Lower lobe of right lung (tissue), 2 donors: ENCODE measurements at places on chromosomes 7 and 10. TPM values are rescaled to one million over a fixed set of nuclear protein-coding genes. Genes with fewer than 3 reads are reported as not detected.
A peak's percentile ranks its signal among the peaks of the same experiment; 100 is the strongest.

EEPD1 gene
- total RNA-seq = 7.9 TPM

ASB10 gene
- total RNA-seq = not detected

BMS1 gene
- total RNA-seq = 12.5 TPM

SLC18A3 gene
- not detected for total RNA-seq

DNA sequence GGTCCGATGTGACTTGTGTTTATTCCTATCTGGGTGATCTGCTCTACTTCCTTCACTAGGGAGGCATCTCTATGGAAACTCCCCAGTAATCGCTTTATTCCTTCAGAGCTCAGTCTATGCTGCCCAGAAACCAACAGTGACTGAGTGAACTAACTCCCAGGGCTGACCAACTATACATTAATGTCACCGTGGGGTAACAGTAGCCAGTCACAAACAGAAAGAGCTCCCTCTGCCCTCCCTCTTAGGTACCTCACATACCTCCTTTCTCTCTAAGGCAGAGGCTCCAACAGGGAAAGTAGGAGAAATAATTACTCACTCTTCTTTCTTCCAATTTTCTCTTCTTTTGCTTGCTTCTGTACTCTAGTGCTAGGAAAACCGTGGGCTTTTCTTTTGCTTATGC lies 855.0 kb downstream of the REEP3 start:
- no peaks in the 10 kb centered on the region for H3K27me3 ChIP-seq
- no peaks in the 10 kb centered on the region for H3K4me1 ChIP-seq
- no peak overlapping the region for H3K27ac ChIP-seq
- no peak overlapping the region for H3K4me3 ChIP-seq
- no peak for DNase-seq

- H3K36me3 ChIP-seq = no peaks in the 10 kb centered on the region
- H3K27me3 ChIP-seq = no peaks in the 10 kb centered on the region
- H3K4me3 ChIP-seq = no peak overlapping the region
- H3K27ac ChIP-seq = no peak overlapping the region
These were observed 72.9 kb downstream of the NPY start for GRCh38 chr7:24356718-24357386.

- no peaks in the 10 kb centered on the region for H3K27me3 ChIP-seq
- no peak overlapping the region for H3K4me3 ChIP-seq
- no peak overlapping the region for H3K27ac ChIP-seq
- H3K4me1 ChIP-seq = peaks cover 7% of the 10 kb centered on the region
- no peak for DNase-seq
These were observed 16.7 kb downstream of the PPP1R3C start for GRCh38 chr10:91616137-91616536.

DNA sequence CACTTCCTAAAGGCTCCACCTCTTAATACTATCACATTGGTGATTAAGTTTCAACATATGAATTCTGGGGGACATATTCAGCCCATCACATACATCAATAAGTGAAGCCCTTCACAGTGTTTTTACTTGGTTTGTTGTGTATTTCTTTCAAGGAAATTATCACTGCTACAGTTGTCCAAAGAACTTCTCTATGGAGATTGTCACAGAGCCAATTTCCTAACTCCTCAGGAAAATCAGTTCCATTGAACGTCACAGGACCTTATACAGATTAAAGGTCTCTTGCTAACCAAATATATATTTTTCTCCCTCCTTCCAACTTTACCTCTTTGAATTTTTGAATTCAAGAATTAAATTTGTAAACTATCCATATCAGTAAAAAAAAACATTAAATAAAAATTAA lies 114.3 kb downstream of the LRRN3 start:
- no peak overlapping the region for H3K27ac ChIP-seq
- H3K27me3 ChIP-seq = no peaks in the 10 kb centered on the region
- H3K4me3 ChIP-seq = no peak overlapping the region
- DNase-seq = no peak

DNA sequence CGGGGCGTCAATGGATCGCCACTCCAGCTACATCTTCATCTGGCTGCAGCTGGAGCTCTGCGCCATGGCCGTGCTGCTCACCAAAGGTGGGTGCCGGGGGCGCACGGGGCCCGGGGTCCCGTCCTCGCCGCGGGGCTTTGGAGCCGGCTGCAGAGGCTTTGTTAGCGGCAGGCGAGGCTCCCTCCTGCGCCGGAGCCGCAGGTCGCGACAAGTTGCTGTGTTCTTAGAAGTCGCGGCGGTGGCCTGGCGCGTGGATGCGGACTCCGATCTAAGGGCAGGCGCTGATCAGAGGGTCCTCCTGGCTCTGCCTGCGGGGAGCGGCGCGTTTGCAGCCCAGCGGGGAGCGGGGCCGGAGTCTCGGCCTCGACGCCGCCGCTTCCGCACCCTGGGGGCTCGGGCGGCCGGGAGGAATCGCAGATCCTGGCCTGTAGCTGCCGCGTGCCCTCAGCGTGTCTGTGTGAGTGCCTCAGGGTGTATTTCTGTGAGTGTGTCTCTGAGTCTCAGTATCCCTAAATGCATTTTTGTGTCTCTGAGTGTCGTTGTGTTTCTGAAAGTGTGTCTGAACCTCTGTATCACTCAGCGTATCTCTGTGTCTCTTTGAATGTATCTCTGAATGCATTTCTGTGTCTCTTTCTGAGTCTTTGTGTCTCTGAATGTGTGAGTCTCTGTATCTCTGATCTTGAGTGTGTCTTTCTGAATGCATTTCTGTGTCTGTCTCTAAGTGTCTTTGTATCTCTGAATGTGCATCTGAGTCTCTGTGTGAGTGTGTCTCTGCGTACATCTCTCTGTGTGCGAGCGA lies 766 bp downstream of the BAMBI start:
- peak overlapping the region; percentile 86 for H3K4me3 ChIP-seq
- H3K27ac ChIP-seq = peak overlapping the region; percentile 78
- DNase-seq = peak; percentile 68

GRCh38 chr7:135537905-135538304 lies 19.8 kb upstream of the NUP205 start:
- H3K36me3 ChIP-seq = no peaks in the 10 kb centered on the region
- H3K4me3 ChIP-seq = no peak overlapping the region
- no peaks in the 10 kb centered on the region for H3K4me1 ChIP-seq
- H3K27ac ChIP-seq = no peak overlapping the region
- no peak for DNase-seq
- H3K27me3 ChIP-seq = no peaks in the 10 kb centered on the region

DNA sequence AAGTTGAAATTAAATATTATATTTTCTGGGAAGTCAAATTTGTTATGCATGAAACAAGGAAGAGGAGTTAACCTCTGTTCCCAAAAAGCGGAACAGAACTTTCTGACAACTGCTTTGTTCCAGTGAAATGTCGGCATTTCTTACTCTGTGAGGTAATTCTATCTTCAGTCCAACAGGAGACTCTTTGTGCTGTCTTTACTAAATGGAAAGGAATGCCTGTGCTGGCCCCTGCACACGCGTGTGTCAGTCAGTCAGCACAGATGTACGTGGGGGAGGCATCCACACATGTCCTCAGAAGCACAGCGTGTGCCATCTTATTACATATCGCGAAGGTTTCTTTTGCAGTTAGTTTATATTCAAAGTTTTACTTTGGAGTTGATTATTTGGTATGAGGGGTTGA lies 37.5 kb downstream of the NET1 start:
- no peaks in the 10 kb centered on the region for H3K27me3 ChIP-seq
- H3K4me1 ChIP-seq = peaks cover 15% of the 10 kb centered on the region
- peak overlapping the region; percentile 56 for H3K4me3 ChIP-seq
- peak overlapping the region; percentile 74 for H3K27ac ChIP-seq

DNA sequence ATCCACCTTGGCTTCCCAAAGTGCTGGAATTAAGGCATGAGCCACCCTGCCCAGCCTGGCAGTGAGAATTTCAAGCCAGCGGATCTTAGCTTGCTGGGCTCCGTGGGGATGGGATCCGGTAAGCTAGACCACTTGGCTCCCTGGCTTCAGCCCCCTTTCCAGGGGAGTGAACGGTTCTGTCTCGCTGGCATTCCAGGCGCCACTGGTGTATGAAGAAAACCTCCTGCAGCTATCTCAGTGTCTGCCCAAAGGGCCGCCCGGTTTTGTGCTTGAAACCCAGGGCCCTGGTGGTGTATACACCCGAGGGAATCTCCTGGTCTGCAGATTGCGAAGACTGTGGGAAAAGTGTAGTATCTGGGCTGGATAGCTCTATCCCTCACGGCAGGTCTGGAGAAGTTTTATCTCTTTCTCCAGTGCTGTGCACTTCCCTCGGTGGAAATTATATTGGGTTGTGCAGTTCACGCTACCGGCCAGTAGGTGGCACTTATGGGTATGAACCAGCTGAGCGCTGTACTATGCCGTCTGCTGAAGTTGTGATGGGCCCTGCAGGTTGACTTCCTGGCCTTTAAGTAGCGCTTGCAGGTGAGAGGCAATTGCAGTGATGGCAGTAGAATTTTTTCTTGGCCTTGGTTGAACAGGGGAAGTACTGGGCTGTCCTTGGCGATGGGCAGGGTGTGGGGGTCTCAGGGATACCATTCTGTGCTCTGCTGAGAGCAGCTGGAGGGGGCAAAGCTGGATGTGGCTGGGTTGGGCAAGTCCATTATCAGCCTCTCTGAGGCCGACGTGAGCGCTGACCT lies 138.0 kb upstream of the MTPN start:
- no peak overlapping the region for H3K27ac ChIP-seq
- no peaks in the 10 kb centered on the region for H3K36me3 ChIP-seq
- H3K4me3 ChIP-seq = no peak overlapping the region
- H3K4me1 ChIP-seq = no peaks in the 10 kb centered on the region
- DNase-seq = no peak
- H3K27me3 ChIP-seq = no peaks in the 10 kb centered on the region

GRCh38 chr10:75662715-75663114 lies 231.3 kb downstream of the LRMDA start:
- no peaks in the 10 kb centered on the region for H3K27me3 ChIP-seq
- H3K36me3 ChIP-seq = no peaks in the 10 kb centered on the region
- H3K4me1 ChIP-seq = peaks cover 21% of the 10 kb centered on the region
- H3K27ac ChIP-seq = no peak overlapping the region
- no peak overlapping the region for H3K4me3 ChIP-seq

DNA sequence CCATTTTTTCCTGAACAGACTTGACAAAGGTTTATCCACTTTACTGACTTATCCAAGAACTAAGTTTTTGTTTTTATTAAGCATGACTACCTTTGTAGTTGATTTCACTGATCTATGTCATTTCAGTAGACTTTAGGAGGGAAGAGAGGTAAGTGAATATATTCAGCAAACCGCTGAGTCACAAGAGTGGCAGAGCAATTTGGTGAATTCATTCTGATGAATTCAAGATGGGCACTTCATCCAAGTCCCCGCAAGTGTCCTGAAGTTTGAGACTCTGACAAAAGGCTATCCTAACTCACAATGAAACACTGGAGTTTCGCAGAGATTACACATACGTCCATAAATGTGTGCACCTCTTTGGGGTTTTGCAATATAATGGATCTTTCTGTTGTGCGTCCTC lies 102.3 kb upstream of the RHEB start:
- H3K27me3 ChIP-seq = no peaks in the 10 kb centered on the region
- H3K4me3 ChIP-seq = no peak overlapping the region
- H3K4me1 ChIP-seq = no peaks in the 10 kb centered on the region
- H3K27ac ChIP-seq = no peak overlapping the region
- H3K36me3 ChIP-seq = no peaks in the 10 kb centered on the region

DNA sequence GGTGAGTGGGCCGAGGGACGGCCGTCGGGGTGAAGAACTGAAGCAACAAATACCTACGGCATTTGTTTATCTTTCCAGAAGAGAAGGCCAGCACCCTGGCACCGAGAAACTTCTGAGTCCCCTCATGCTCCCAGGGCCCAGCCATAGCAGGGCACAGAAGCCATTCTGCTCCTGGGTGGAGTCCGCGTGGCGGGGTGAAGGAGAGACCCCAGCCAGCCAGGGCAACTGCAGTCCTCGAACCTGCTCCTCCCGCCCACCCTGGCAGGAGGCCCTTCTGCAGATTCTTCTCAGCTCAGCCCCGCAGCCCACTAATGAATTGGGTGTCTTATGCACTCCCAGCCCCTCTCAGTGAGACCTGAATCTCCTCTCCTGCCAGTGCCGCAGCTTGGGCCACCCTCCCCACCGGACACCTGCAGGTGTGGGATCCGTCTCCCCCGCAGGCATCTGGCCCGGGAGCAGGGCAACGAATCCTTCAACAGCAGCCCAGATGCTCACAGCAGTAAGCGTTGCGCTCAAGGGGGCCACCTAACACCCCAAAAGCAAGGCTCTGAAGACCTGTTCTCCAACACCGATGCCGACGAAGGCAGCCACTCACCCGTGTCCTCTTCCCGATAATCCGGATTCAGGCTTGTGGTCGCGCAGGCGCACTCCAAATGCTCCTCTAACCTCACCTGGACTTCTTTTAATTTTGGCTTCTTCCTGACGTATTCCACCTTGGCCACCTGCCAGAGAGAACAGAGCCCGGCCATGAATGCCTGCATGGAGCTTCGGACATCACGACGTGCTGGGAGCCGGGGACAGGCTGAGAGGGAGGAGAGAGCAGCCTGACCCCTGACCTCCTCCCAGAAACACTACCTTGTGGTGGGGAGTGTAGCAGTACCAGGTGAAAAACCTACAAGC lies 18.9 kb downstream of the PDGFA start:
- no peak overlapping the region for H3K27ac ChIP-seq
- peak; percentile 40 for DNase-seq

GRCh38 chr10:11864727-11865126 lies 41.6 kb downstream of the PROSER2 start:
- H3K4me3 ChIP-seq = no peak overlapping the region
- peaks cover 49% of the 10 kb centered on the region for H3K36me3 ChIP-seq
- DNase-seq = no peak
- H3K27ac ChIP-seq = no peak overlapping the region
- H3K4me1 ChIP-seq = no peaks in the 10 kb centered on the region
- no peaks in the 10 kb centered on the region for H3K27me3 ChIP-seq

DNA sequence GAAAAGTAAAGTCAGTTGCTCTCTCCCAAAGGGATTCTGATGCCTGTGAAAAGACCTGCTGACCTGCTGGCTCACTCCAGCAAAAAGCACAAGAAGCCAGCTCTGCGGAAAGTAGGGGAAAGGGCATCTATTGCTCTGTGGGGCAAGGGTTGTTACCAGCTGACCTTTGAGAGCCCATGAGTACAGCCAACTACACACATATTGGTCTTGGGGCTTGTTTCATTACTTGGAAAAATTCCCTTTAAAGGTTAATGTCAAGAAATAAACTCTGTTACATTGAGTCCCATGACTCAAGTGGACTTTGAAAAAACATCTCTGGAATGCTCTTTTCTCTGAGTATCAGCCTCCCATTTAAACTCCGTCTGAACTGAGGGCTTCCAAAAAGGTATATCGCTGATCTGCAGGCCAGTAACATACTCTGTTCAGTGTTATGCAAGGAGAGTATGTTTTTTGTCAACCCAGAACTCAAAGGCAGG lies 53.2 kb downstream of the PANK1 start:
- H3K27me3 ChIP-seq = no peaks in the 10 kb centered on the region
- H3K27ac ChIP-seq = no peak overlapping the region
- no peak overlapping the region for H3K4me3 ChIP-seq
- no peak for DNase-seq
- H3K36me3 ChIP-seq = no peaks in the 10 kb centered on the region

DNA sequence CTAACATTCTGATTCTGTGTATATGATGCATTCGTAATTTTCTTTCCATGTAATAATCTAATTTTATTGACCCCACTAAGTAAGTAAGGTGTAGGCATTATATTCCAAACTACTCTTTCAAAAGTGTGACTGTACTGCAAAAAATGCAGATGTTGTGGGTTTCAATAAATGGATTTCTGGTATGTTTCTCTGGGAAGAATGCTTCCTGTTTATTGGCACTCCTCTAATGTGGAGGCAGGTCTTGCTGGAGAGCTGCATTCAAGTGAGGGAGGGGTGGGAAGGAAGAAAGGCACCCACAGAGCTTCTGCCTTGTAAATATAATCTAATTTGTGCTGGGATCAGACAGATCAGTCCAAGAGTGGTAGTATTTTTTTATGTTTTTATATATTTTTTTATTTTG lies 23.9 kb downstream of the ST7 start:
- DNase-seq = no peak
- no peaks in the 10 kb centered on the region for H3K4me1 ChIP-seq
- H3K27ac ChIP-seq = no peak overlapping the region
- H3K36me3 ChIP-seq = no peaks in the 10 kb centered on the region
- no peak overlapping the region for H3K4me3 ChIP-seq
- no peaks in the 10 kb centered on the region for H3K27me3 ChIP-seq
